Hematopoietic multipotent progenitor cell treated with erythropoietin and hydrocortisone succinate and interleukin-3 and kit ligand, for 6 days (in vitro differentiated cells): ENCODE measurements at places on chromosomes 4 and X.

DNA sequence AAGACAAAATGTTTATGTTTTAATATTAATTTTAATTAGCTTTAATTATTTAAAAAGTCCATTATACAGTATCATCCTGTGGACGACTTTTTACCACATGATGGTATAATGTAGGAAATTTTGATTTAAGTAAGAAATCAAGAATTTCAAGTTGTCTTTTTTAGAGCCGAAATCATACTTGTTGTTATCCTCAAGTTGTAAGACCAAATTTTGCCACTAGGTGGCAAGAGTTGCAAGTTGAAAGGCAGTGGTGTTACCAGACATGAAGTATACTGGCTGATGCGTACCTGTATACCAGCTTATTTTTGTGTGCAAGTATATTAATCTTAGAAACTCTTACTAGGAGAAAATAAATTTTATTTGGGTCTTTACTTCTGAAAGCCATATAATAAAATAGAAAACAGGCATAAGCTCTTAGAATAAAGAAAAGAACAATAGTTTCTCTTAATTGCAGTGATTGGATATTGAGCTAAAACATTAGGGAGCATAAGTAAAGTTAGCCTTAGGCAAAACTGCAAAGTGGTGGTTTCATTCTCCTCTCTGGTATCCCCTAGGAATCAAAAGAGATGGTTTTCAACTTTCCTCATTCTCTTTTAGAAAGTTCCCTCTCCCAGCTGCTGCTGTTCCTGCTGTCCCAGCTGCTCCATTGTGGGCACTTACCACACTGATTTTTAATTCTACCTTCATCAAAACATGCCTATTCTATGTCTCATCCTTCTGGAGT, 118.0 kb upstream of the WDFY3 start:
- DNase-seq: peak; percentile 64

- DNase-seq: peak; percentile 55
These were observed 173.5 kb upstream of the FMR1 start for GRCh38 chrX:147738265-147738664.

GRCh38 chrX:96835660-96836289, 47.9 kb upstream of the RPA4 start:
- no peak for DNase-seq

GRCh38 chr4:182918044-182918607, 940 bp upstream of the DCTD start:
- DNase-seq: peak; percentile 16

- peak; percentile 52 for DNase-seq
These were observed 30.5 kb downstream of the RHOH start for GRCh38 chr4:40227284-40227683.

GRCh38 chr4:137738375-137738990, 206.2 kb upstream of the PCDH18 start:
- DNase-seq: no peak

DNA sequence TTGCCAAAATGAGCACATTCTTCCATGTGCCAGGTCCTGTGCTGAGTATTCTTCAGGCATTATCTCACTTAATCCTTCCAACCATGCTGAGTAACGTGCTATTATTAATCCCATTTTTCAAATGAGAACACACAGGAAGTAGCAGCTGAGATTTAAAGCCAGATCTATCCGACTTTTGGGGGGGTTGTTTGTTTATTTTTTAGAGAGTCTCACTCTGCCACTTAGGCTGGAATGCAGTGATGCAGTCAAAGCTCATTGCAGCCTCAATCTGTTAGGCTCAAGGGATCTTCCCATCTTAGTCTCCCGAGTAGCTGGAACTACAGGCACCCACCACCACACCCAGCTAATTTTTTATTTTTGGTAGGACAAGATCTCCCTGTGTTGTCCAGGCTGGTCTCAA, 55.5 kb upstream of the TRIM2 start:
- DNase-seq: no peak

DNA sequence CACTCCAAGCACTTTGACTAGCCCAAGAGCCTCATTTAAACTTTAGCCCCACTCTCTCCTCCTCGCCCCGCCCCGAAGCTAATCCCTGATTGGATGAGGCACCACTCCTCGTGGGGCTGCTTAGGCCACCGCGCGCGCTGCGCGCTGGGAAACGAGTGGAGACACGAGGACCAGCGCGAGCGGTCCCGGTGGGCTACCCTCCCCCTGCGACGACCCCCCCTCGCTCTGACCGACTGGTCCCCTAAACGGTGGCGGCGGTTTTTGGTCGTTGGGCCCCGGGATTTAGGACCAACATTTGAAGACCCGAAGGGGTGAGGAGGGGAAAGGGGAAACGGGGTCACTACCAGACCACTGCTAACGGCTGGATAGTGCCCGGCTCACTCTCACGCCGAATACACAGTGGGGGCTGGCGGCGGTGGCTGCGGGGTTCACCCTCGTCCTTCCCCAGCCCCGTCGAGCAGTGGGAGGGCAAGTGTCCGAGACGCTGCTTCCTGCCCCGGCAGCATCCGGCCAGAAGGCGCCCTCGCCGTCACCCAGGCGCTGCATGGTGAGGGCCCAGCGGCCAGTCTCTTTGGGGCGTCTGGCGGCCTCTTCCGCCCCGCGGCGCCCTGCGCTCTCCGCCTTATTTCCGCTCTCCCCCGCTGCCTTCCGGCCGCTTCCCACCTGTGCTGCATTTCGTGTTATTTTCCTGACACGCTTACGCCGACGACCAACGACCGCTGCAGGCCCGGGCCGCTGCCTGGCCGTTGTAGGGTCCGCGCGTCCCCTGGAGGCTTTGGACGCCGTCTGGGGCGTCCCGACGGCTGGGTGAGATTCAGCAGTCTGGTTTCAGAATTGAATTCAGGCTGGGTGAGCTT, at the start of gene RBM46:
RBM46 (plus strand) TSS at position 147 of the 857 bp plus-strand sequence. CDS start 15,481 bp downstream, outside the sequence.
- DNase-seq: no peak

- no peak for DNase-seq
These were observed 1.7 kb downstream of the DOCK11 start for GRCh38 chrX:118497180-118497818.

DNA sequence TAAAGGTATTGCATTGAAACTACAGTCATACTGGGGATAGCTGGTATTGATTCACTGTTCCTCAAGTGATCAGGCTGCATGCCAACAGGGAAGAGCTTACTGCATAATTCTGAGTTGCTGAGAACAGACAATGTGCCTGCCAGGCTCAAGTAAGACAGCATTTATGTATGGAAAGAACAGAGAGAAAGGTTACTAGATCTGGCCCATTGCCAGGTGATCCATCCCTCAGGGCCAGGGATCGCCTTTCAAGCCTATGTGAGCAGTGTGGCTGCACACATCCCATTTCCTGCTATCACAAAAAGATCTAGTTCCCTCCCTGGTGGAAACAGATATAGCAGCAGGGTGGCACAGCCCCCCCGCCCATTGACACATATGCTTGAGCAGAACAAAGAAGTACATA, 254.0 kb downstream of the TMA16 start:
- DNase-seq: peak; percentile 11

DNA sequence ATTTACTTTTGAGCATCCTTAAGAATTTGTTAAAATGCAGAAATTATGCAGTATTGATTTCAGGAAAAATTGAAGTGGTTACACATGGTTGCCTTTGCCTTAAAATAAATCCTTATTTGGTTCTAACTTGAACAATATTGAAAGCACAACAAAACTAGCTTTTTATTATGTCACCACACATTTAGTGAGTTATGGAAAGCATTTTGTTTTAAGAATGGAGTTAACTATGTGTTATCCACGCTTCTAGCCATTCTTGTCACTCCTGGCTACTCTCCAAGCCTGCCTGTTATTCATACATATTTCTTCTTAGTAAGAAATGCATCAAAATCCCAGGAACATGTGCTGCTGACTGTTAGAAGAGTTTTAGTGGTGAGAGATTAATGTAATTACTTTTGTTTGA, 73.9 kb downstream of the FAT4 start:
- no peak for DNase-seq

GRCh38 chr4:4580494-4580893, 38.6 kb upstream of the STX18 start:
- no peak for DNase-seq

DNA sequence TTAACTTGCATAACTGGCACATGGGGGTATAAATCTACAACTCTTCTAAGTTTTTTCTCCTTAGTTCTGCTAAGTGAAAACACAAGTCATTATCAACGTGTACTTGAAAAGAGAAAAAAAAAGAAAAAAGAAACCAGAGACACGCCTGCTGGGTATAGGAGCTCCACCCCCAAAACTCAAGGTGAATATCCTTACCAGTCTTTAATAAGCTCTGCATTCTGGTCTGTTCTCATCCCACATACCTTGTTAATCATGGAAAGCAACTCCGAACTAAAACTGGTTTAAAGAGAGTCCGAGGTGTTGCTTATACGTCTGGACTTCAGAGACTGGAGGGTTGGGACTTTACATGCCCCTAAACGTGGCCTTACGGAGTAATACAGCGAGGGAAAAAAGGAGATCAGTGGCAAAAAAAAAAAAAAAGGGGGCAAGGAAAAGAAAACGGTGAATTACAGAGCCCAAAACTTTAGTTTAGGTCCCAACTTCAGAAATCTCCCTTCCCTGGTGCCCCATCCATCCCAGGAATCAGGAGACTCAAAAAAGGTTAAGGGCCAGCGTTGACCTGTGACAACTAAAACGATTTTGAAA, 1.0 kb downstream of the PGRMC2 start:
- peak; percentile 87 for DNase-seq

- DNase-seq: no peak
These were observed 36.0 kb downstream of the BST1 start for GRCh38 chr4:15738877-15739276.

DNA sequence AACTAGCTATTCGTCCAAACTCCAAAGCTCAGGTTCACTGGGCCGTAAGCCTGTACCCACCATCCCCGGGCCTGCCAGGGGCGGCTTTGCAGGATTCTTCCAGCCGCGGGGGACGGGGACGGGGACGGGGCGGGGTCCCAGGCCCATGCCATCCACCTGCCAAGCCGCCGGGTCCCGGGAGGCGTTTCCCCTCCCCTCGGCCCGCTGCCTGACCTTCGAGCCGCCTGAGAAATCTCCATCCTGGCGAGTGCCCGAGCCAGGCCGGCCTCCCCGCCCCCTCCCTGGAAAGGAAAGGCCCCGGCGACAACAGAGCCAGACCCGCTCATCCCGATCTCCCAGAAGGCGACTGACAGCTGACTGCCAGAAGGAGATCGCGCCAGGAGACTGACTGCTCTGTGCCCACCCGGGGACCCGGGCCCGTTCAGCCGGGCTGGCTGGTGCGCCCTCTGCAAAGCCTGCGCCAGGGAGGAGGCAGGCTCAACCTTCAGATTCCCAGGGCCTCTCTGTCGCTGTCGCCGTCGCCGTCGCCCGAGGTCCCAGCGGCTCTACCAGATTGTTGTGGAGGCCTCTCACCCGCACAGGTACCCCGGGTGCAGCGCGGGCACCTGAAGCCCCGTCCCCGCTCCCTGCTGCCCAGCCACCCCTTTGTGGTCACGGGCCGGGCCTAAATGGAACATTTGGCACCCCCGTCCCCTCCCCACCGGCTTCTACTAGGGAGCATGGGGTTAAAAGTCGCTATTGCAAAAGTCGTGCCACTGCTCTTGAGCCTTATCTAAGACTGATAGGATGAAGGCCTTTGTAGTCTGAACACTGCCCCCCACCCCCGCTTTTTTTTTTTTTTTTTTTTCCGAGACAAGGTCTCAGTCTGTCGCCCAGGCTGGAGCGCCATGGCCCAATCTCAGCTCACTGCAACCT, at the start of gene RGN:
RGN (plus strand) TSS at position 315 of the 915 bp plus-strand sequence. CDS start 2,702 bp downstream, outside the sequence.
- no peak for DNase-seq

GRCh38 chr4:139050446-139050845, 34.9 kb downstream of the NOCT start:
- no peak for DNase-seq

GRCh38 chr4:156941940-156942548, 29.6 kb downstream of the PDGFC start:
- DNase-seq: no peak

DNA sequence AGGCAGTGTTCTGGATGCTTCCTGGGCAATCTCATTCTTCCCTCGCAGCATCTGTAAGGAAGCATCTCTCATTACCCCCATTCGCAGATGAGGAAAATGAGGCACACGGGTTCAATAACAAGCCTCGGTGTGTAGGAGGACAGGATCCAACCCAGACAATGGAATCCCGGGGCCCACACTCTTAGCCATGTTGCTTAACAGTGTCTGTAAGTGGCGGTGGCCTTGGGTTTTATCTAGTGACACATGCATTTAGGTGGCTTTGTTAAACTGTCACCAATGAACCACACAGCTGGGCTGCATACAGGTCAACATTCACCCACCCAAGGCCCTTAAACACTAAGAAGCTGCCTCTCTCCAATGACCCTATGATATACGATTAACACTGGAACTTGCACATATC, 22.6 kb downstream of the RELL1 start:
- DNase-seq: peak; percentile 38

DNA sequence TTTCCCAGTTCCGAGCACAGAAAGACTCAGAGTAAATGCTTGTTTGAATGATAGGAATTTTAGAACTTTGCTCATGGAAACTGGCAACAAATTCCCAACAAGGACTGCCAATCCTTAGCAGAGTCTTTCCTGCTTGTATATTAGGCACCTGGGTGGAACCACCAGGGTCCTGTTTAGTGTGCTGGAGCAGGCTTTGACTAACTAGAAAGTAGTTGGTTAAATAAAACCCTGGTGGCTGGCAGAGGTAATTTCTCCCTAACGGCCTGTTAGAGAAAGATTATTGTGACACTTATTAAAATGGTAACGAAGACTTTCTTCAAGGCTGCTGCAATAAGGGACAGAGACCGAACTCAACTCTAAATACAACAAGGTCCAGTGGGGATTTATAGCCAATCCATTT, 103.6 kb upstream of the TEX13D start:
- DNase-seq: no peak

DNA sequence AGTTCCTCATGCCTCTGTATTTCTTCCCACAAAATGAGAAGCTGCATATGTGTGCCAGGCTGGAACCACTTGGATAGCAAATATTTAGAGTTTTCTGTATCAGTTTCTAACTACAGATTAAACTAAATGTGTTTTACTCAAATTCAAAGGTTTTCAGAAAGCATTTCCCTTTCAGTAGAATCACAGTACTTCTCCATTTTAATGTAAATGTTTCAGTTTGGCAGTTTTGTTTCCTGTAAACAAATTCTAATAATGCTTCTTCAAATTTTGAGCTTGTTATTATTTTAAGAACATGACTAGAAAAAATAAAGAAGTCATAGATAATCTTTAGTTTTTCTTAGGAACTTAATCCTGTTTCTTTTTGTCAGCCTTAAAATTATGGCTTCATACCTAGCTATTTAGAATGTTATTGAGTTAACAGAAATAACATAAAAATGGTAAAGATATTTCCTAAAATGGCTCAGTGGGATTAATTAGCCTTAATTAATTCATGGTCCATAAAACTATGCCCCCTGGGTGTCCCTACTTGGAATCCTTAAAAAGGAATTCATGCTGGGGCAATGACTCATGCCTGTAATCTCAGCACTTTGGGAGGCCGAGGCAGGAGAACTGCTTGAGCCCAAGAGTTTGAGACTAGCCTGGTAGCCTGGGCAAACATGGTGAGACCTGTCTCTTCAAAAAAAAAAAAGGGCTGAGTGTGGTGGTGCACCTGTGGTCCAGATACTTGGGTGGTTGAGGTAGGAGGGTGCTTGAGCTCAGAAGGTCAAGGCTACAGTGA, 83.8 kb upstream of the GPR34 start:
- no peak for DNase-seq

DNA sequence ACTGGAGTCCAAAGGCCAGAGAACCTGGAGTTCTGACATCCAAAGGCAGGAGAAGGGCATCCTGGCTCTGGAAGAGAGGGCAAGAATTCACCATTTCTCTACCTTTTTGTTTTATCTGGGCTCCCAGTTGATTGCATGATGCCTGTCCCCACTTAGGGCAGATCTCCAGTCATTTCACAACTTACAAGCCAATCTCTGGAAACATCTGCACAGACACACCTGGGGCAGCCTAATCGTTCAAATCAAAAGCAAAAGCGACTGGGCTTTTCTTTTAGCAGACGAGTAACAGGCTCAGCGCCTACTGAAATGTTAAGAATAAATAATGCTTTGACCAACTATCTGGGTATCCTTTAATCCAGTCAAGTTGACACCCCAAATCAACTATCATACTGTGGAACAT, 136.0 kb upstream of the NPY2R start:
- no peak for DNase-seq
